NCI-H226 (cell line): ENCODE measurements at places on chromosomes 2 and 18.
A peak's percentile ranks its signal among the peaks of the same experiment; 100 is the strongest.

GRCh38 chr18:33745871-33746545, 168.0 kb downstream of the ASXL3 start:
- no peak for DNase-seq

- DNase-seq, result no peak
Measured at GRCh38 chr2:80008596-80008995, 296.0 kb downstream of the LRRTM1 start.

DNA sequence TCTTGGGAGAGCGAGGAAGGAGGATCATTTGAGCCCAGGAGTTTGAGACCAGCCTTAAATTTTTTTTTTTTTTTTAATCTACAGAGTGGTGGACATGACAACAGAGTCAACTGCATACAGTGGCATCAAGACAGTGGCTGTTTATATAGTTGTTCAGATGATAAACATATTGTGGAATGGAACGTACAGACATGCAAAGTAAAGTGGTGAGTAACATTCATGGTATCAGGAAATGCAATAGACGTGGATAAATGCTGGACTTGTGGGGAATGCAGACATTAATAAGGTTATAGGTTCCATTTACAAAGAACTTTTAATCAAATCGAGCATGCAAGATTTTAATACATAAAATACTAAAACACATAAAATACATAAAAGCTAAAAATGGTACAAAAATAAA, 11.9 kb downstream of the WDR43 start:
- DNase-seq, result no peak

DNA sequence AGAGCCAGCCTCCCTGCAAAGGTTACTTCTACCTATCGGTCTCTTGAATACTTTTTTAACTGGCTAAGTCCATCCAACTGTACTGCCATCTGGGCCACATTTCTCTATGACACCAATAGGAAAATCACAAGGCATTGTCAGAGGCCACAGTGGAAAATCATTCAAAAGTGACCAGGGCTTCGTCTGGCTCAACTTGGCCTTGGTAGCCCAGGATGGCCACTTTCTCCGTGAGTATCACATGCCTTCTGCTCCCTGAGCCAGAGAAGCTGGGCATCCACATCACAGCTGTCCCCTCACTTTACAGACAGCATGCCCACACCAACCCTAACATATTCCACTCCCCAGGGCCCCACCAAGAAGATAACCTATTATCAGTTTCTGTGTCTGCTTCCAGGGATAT, 5.8 kb downstream of the CIB4 start:
- DNase-seq, result no peak

GRCh38 chr2:36902385-36903120, 63.8 kb downstream of the STRN start:
- DNase-seq, result no peak

- DNase-seq, result no peak
Measured at GRCh38 chr2:239392072-239392357, 8.8 kb downstream of the HDAC4 start.

DNA sequence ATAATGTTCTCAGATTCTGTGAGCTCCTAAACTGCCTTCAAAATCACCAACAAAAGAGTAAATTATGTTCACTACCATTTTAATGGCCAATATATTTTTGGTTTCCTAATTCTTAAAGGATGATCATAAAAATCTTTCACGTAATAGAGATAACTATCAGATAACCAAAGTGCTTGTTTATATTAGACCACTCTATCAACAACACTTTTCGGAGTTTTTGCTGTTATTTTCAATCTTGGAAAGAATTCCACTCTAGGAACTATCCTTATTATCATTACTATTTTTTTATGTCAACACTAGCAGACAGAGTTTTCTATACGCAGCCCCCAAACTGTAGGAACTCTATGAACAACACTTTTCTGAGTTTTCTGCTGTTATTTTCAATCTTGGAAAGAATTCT, 782.5 kb upstream of the ZEB2 start:
- no peak for DNase-seq

DNA sequence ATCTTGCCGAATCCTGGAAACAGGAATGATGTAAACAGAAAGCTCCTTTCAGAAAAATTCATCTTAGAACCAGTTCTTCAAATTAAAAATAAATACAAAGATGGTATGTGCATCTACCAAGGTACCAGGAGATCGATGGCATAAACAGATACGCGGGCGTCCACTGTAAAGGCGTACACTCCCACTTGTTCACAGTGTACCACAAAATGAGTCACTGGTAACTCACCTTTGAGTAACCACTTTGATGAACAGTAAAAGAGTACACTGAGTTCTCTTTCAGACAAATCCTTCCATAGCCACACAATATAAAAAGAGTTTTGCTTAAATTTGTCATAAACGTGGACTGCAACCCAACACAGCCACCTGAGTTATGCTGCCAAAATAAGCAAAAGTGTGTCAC, 128.3 kb downstream of the DNER start:
- peak; percentile 55 for DNase-seq

GRCh38 chr2:229553091-229553490, 161.3 kb downstream of the DNER start:
- DNase-seq, result no peak

DNA sequence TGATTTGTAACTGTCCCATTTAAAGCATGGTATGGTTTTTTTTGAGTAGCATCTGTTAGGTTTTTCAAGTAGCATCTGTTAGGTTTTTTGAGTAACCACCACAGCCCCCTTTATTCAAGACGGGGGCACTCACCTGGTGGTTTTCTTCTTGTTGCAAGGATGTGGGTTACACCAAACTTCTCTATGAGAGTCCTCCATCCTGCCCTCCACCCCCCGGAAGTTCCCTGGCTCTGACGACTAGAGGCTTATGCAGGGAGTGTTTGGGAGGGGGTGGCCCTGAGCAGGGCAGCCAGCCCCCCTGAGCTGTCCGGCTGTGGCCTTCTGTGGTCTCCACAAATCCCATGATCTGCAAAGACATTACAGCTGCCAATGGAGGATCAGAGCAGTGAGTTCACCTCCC, 39.3 kb downstream of the MTCL1 start:
- DNase-seq, result no peak

- DNase-seq, result no peak
Measured at GRCh38 chr18:48931680-48932461, 18.9 kb downstream of the SMAD7 start.

DNA sequence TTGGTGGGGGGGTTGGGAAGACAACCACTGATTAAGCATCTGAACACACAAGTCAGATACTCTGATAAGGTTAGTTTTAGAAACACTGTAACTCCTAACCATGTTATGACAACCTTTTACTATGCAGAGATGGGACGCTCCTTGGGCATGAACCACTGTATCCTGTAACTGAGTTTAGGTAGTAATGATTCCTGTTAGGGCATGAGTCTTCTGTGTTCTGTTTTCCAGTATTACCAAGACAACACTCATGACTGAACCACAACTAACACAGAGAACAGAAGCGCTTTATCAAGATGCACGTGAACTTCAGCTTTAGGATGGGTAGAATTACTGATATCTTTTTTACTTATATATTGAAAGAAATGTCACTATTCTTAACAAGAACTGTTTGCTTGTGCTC, 14.1 kb upstream of the CREB1 start:
- no peak for DNase-seq

- no peak for DNase-seq
Measured at GRCh38 chr2:20697322-20697934, 30.5 kb downstream of the GDF7 start.

- DNase-seq, result no peak
Measured at GRCh38 chr18:8249811-8250210, 359.4 kb upstream of the RAB12 start.

- DNase-seq, result no peak
Measured at GRCh38 chr2:239644011-239644410, 243.2 kb upstream of the HDAC4 start.

GRCh38 chr2:169354244-169354643, 8.1 kb downstream of the LRP2 start:
- DNase-seq, result no peak

DNA sequence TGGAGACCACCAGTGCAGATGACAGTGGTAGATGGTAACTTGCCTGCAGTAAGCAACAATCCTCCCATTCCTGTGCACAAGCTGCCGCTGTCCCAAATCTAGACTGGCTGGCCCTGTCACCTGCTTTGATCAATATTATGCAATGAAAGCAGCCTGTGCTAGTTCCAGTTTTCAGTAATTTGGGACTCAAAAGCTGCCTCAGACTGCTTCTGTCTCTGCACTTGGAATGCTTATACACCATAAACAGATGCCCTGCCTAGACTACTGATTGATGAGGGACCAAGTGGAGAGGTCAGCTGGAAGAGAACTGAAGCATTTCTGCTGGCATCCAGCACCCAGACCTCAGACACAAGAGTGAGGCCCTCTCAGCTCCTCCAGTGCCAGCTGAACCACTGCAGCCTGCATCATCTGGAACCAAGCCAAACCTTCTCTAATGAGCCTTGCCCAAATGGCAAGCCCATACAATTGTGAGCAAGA, 24.9 kb downstream of the CCBE1 start:
- no peak for DNase-seq

GRCh38 chr2:112048887-112049286, 6.2 kb upstream of the TMEM87B start:
- DNase-seq, result peak; percentile 22

DNA sequence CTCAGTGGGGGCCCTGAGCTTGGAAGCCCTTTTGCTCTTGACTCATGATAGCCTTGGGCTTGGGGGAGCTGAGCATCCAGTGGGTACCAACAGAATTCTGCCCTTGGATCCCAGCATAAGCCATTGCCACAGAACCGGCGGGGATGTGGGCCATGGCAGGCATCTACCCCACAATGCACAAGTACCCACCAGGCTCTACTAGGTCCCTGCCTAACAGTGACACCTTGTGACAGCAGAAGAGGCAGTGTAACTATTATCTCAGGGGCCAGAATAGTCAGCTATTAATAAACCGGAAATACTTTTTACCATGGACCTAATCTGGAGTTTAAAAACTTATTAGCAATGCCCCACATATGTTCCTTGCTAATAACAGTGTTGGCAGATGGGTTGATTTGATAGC, 397.2 kb downstream of the TMEM182 start:
- DNase-seq, result no peak

GRCh38 chr2:10407841-10408648, 40.1 kb downstream of the ODC1 start:
- peak; percentile 99 for DNase-seq

GRCh38 chr2:120396861-120397811, 51.2 kb downstream of the INHBB start:
- DNase-seq, result no peak

GRCh38 chr2:201546576-201546975, 95.0 kb downstream of the STRADB start:
- DNase-seq, result no peak

GRCh38 chr18:26738706-26739105, 126.8 kb downstream of the AQP4 start:
- DNase-seq, result no peak

GRCh38 chr2:28348921-28349320, 43.7 kb upstream of the FOSL2 start:
- no peak for DNase-seq

DNA sequence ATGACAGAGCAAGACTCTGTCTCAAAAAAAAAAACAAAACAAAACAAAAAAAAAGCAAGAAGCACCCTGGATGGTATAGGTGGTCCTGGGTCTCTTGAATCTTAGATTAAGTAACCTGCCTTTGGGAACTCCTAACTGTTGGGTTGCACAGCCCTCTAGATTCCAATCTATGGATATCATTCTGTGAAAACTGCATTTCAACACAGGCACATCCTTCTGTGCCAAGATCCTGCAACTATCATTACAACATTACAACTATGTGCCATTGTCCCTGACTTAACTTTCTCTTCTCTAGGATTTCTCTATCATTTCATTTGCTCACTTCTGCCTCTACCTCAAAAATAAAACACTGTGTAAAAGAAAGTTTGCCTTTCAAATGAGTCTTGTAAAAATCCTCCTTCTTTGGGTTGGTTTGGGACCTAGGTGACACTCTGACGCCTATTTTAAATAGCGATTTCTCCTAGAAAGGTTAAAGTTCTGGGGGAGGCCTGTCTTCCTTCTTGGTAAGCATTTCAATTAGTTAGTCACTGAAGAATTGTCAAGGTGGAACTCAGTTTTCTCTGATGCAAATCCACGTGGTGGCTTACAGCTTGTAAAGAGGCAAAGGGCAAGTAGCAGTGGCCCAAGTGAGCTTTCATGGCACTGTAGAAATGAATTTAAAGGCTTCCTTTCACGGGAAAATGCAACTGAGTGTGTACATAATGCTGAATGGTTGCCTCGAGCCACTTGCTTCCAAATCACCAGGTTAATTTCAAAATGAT, 9.2 kb downstream of the LGALSL start:
- DNase-seq, result no peak

DNA sequence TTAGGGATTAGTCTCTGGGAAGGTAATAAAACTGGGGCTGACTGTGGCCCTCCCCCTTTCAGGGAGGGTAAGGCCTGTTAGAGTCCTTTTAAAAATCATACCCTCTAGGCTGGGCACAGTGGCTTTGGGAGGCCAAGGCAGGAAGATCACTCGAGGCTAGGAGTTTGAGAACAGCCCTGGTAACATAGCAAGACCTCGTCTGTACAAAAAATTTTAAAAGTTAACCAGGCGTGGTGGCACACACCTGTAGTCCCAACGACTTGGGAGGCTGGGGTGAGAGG, 118.7 kb downstream of the STPG4 start:
- DNase-seq, result no peak

DNA sequence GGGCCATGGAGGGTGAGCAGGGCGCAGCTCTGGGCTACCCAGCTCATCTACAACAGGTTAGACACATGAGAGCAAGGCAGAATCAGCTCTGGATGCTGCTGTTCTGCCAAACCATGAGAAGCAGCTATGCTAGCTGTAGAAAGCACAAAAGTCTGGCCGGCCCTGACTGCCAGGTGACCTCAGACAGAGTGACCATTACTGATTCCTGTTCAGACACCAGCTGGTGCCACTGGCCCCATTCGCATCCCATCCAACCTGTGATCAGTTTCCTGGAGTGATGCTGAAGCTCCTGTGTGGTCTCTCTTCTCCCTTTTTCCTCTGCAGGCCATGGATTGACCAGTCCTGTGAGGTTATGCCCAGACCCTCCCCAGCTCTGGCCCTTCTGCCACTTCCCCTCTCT, 14.3 kb downstream of the RBMS1 start:
- DNase-seq, result no peak

DNA sequence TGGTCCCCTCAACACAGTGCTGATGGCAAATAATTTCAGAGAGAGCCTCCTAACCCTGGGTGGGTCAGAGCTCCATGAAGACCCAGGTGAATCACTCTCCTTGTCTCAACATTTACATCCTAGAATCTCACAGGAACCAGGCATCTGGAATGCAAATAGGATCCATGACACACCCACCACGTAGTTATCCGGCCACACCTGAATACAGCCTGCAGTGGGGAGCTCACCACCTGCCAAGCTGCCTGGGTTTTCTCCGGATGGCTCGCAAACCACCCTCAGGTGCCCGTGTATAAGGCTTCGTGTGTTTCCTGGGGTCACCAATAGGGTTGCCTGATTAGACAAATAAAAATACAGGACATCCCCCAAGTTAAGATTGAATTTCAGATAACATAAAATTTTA, 9.9 kb downstream of the CHST10 start:
- no peak for DNase-seq

- peak; percentile 84 for DNase-seq
Measured at GRCh38 chr2:113078350-113078839, 10.6 kb downstream of the IL1F10 start.

GRCh38 chr2:150485871-150486538, 1.5 kb downstream of the RND3 start:
- DNase-seq, result peak; percentile 87
